Mesendoderm (in vitro differentiated cells): ENCODE measurements at places on chromosomes 5 and 9.

DNA sequence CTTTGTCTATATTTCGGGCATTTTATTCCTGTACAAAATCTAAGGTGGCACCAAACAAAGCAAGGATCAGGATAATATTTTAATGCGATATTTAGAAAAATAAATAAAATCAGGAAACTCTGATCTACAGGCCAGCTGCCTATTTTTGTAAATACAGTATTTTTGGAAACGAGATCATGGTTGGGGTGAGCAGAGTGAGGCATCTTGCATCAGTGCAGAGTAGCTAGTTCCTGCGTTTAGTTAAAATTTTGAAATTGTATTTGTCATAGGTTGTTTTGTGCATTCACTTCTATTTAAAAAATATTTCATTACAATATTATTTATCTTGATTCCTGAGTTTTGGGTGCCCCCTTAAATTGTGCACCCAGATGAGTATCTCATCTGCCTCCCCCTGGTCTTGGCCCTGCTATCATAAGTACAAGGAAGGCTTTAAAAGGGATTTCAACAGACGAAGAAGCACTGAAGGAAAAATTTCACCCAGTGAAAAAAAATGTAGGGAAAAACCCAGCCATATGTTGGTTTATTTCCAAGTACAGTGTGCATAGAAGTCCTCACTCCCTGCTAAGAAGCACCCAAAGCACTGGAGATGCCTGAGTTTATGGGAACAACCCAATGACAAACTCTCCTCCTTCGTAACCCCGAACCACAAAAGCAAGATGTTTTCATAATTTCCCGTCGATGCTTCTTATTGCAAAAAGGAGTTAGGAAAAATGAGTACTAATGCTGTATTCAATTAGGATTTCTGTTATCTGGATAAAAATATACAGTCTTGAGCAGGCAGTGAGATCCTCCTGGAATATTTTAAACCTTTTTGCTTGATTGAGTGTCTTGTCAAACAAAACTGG is 304.7 kb upstream of the CLINT1 start:
- no peak for DNase-seq
- H3K27ac ChIP-seq = no peak overlapping the region
- no peak overlapping the region for H3K4me3 ChIP-seq
- no peaks in the 10 kb centered on the region for H3K36me3 ChIP-seq
- peaks cover 9% of the 10 kb centered on the region for H3K4me1 ChIP-seq
- no peaks in the 10 kb centered on the region for H3K27me3 ChIP-seq

DNA sequence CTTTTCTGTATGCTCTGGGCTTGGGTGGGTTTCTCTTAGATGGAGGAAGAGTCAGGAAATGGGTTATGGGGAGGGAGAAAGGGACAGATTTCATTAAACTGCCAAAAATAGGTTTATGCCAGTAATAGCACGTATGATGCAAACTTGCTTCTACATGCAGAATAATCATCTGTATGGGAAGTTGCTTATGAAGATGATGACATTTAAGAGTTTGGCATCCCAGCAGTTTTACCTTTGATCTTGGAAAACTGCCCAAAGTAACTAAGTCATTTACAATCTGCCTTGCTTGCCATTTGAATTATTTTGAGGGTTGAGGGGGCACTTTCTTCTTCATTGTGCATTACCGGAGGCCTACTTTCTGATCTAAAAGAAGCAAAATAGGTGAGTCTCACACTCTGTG is 282.9 kb upstream of the ANKRD55 start:
- no peak overlapping the region for H3K27ac ChIP-seq
- no peaks in the 10 kb centered on the region for H3K36me3 ChIP-seq
- no peak for DNase-seq
- peaks cover 4% of the 10 kb centered on the region for H3K4me1 ChIP-seq
- no peak overlapping the region for H3K4me3 ChIP-seq

DNA sequence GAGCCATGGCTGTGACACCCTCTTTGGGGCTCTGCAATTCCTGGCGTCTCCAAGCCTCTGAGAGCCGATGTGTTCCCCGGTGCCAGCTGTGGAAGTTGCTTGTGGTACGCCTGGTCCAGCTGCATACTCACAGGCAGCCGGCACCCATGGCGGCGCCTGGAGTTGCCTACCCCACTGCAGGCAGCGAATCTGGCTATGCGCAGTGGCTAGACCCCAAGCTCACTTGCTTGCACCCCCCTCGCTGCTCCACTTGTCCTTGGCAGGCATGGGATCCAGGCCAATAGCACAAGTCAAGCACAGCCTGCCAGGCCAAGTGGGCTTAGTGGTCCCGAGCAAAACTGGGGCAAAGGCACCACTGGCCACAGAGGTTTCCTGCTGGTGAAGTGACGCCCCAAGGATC is 24.7 kb upstream of the GABRA6 start:
- no peak overlapping the region for H3K27ac ChIP-seq
- H3K4me1 ChIP-seq = no peaks in the 10 kb centered on the region
- no peaks in the 10 kb centered on the region for H3K27me3 ChIP-seq
- no peaks in the 10 kb centered on the region for H3K36me3 ChIP-seq

GRCh38 chr9:35353731-35354365 is 136.1 kb upstream of the RUSC2 start:
- H3K4me3 ChIP-seq = no peak overlapping the region
- H3K27ac ChIP-seq = no peak overlapping the region
- no peak for DNase-seq
- H3K4me1 ChIP-seq = no peaks in the 10 kb centered on the region
- no peaks in the 10 kb centered on the region for H3K36me3 ChIP-seq
- no peaks in the 10 kb centered on the region for H3K27me3 ChIP-seq

GRCh38 chr5:4989118-4989517 is 151.0 kb upstream of the ADAMTS16 start:
- H3K4me1 ChIP-seq = no peaks in the 10 kb centered on the region
- no peak overlapping the region for H3K4me3 ChIP-seq
- no peak overlapping the region for H3K27ac ChIP-seq
- H3K36me3 ChIP-seq = no peaks in the 10 kb centered on the region
- no peak for DNase-seq

DNA sequence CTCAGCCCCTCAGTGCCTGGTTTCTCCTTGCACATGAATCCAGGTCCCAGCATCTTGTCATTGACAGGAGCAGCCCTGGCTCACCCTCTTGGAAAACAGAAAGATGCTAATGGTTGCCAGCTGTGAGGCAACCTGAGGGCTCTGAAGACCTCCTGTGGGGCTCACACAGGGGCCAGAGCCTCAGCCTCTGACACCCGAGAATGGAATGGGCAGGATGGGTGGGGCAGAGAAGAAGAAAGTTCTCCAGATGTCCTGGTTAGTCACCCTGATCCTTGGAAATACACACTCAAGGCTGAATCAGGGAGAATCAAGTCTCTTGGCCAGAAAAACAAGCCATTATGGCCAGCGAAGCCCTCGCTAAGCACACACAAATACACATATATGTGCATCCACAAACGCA is 32.3 kb upstream of the SPATA31E1 start:
- no peak overlapping the region for H3K27ac ChIP-seq
- H3K36me3 ChIP-seq = no peaks in the 10 kb centered on the region
- no peak for DNase-seq
- no peaks in the 10 kb centered on the region for H3K4me1 ChIP-seq
- no peaks in the 10 kb centered on the region for H3K27me3 ChIP-seq

- no peak for DNase-seq
- no peaks in the 10 kb centered on the region for H3K36me3 ChIP-seq
- no peaks in the 10 kb centered on the region for H3K4me1 ChIP-seq
- H3K4me3 ChIP-seq = no peak overlapping the region
- no peaks in the 10 kb centered on the region for H3K27me3 ChIP-seq
Measured at GRCh38 chr5:157100140-157100679, 8.6 kb downstream of the HAVCR2 start.

DNA sequence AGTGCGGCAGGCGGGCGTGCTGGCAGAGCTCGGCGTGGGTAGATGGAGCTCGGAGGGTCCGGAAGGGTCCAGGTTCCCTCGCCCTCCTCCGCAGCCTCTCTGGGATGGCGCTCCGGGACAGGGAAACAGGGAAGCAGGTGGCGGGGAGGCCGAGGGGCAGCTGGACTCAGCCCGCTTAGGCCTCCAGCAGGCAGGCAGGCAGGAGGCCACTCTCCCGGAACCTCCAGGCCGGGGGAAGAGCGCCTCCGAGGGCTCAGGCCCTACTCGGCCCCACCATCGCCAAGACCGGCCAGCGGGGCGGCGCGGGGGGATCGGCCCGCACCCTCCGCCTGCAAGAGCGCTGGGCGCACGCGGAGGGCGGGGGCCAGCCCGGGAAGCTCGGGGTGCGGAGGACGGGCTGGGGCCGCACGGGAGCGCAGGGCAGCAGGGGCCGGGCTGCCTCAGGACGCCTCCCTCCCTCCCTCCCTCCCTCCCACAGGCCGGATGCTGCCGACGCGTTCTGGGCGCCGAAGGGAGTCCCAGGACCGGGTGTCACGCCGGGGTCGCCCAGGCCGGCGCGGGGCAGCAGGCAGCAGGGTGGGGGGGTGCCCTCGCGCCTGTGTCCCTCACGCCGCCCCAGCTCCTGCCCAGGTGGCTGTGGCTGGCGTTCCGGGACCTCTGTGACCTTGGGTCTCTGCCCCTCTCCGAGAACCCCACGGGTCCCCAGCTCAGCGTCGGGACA is 977 bp downstream of the MGAT4B start:
- peak overlapping the region; percentile 37 for H3K4me3 ChIP-seq
- no peaks in the 10 kb centered on the region for H3K36me3 ChIP-seq
- no peaks in the 10 kb centered on the region for H3K27me3 ChIP-seq
- DNase-seq = no peak
- peaks cover 4% of the 10 kb centered on the region for H3K4me1 ChIP-seq

DNA sequence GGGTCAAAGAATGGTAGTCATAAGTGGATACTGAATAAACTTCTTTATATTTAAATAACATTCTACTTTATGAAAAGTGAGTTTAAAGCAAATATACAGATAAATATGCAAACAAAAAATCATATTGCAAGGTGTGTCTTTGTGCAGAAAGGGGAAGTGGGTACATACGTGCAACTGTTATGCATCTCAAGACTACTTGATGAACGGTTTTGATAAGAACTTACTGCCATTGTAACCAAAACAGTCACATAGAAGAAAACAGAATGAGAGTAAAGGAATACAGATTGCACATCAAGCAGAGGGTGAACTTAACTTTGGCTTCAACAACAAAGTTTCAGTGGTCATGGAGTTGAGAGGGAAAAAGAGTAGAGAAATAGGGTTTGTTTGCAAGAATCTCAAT is 9.9 kb downstream of the CAMK4 start:
- H3K4me1 ChIP-seq = no peaks in the 10 kb centered on the region
- no peak overlapping the region for H3K27ac ChIP-seq
- no peaks in the 10 kb centered on the region for H3K27me3 ChIP-seq
- DNase-seq = no peak
- no peaks in the 10 kb centered on the region for H3K36me3 ChIP-seq

GRCh38 chr9:96567203-96567700 is 52.4 kb downstream of the CDC14B start:
- peak overlapping the region; percentile 63 for H3K27ac ChIP-seq
- peaks cover 5% of the 10 kb centered on the region for H3K4me1 ChIP-seq
- H3K36me3 ChIP-seq = no peaks in the 10 kb centered on the region
- no peak for DNase-seq
- H3K4me3 ChIP-seq = peak overlapping the region; percentile 53
- no peaks in the 10 kb centered on the region for H3K27me3 ChIP-seq

DNA sequence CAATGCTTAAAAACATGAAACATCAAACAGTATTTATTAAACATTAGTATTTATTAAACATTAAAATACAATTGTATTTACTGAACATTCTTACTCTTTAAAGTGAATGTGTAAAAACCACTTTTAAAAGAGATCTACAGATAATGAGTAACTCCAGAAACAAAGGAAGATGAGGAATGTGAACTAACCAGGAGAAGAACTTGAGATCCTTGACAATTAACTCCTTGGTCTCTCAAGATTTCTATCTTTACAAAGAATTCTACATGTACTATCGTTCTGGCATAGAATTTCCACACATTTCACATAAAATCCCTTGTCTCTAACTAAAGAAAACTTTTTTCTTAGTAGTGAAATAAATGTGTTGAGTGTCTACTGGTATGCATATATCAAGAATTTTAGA is 28.7 kb upstream of the IFNE start:
- no peak overlapping the region for H3K27ac ChIP-seq
- no peaks in the 10 kb centered on the region for H3K36me3 ChIP-seq
- H3K4me1 ChIP-seq = peaks cover 5% of the 10 kb centered on the region
- H3K27me3 ChIP-seq = no peaks in the 10 kb centered on the region
- H3K4me3 ChIP-seq = no peak overlapping the region
- peak; percentile 70 for DNase-seq
